ENCODE measurements at places on chromosomes 5 and 9.

DNA sequence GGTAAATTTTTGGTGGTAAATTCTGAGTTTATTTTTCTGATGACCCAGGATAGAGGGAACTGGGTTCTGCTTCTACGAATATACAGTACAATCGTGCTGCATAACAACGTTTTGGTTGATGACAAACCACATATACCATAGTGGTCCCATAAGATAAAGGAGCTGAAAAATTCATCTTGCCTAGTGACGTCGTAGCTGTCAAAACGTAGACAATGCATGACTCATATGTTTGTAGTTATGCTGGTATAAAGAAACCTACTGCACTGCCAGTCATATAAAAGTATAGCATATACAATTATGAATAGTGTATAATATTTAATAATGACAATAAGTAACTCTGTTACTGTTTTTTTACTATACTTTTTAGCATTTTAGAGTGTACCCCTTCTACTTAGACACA is 244.0 kb downstream of the GAS1 start:
- no peak for DNase-seq

DNA sequence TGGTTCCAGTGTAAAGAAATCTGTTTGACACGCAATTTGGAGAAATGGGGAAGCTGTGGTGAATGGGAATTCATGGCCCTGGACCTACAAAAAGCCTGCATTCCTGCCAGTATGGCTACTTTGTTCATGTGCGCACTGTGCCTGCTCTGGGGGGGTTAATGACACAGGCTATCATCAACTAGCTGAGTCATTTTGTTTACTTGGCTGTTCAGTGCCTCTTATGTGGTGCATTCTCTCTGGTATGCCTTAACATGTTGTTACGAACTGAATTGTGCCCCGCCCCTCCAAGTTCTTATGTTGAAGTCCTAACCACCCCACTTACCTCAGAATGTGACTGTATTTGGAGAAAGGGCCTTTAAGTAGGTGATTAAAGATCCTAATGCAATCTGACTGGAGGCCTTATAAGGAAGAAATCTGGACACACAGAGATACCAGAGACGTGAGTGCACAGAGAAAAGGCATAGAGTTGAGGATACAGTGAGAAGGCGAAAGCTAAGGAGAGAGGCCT is 20.4 kb upstream of the UBAP1 start:
- DNase-seq, result no peak

DNA sequence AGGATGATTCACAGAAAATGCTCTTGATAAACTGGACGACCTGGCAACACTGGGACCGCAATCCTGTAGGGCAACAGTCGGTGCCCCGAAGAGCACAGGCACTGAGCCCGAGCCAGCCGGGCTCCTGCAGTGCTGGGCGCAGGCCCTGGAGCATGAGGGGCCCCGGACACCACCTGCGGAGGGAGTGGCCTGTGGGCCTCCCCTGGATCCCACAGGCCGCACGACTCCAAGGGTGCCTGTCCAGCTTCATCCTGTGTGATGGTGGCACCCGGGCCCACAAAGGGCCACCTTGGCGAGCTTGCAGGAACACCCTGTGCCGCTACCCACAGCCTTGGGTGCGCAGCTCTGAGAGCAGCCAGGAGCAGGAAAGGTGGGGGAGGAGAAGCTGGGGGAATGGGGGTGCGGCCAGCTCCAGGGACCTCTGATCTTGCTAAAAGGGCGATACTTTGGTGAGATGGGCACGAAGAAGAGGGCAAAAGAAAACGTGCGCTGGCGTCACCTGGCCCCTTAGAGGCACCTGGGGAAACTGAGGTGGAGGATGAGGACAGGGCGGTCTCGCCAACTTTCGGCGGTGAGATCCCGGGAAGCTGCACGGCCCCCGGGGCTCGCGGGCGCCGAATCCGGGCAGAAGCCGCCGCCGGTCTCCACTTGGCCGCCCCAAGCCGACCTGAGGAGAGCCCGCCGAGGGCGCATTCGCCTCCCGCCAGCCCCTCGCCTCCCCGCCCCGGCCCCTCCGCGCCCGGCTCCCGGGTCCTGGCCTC is 722 bp downstream of the TBC1D9B start:
- no peak for DNase-seq

DNA sequence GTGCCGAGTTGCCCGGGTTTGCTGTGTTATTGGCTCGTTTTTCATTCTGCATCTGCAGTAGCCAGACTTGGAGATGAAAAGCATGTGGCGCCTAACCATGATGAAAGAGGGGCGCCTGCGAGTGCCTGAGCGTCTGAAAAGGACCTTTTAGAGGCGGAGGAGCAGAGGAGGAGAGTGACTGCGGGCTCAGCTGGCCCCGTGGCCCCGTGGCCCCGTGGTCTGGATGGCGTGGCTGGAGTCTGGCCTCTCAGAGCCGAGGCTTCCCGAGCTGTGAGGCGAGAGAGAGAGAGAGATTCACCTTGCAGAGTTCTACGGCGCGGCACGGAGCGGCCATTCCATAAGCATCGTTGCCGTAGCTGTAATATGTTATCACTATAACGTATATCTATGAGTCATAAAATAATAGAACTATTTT is 55.3 kb upstream of the RNU6ATAC start:
- DNase-seq, result no peak

DNA sequence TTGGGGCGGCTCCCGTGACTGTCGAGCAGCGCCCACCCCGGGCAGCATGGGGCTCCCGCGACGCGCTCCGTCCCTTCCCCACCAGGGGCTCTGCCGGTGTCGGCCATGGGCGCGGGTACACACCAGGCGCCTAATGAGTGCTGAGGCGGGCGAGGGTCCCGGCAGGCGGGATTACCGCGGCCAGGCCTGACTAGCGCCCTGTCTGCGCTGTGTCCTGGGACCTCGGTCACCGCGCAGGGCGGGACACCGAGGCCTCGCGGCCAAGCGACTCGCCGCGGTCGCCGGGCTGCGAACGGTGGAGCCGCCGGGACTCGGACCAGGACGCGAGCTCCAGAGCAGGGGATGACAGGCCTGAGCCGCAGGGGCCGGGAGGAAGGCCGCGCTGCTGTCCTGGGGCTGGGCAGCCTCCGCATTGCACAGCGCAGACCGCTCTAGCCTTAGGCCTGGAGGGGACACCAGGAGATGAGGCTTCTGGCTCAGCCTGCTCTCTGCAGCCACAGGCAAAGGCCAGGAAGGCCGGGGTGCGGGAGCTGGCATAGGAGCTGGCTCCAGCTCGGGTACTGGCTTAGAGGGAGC is 14.1 kb downstream of the LCN10 start:
- DNase-seq, result no peak

GRCh38 chr5:175464074-175464941 is 14.1 kb upstream of the SFXN1 start:
- DNase-seq, result peak; percentile 57

DNA sequence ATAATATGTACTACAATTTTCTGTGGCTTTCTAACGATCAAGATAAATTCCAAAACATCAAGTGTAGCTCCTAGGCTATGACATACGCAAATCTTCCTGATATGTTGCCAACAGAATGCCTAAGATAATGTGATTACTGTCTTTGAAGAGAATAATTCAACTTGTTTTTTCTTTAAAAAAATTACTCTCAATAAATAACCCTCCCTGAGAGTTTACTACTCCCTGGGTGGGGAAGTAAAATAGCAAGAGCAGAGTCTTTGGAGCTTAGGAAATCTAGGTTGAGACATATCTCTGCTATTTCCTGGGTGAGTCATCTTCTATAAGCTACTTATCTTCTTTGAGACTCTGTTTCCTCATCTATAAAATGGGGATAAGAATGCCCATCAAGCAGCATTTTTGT is 201.2 kb downstream of the ACTL7B start:
- DNase-seq, result no peak

GRCh38 chr9:117682955-117683710 is 21.1 kb upstream of the TLR4 start:
- no peak for DNase-seq

DNA sequence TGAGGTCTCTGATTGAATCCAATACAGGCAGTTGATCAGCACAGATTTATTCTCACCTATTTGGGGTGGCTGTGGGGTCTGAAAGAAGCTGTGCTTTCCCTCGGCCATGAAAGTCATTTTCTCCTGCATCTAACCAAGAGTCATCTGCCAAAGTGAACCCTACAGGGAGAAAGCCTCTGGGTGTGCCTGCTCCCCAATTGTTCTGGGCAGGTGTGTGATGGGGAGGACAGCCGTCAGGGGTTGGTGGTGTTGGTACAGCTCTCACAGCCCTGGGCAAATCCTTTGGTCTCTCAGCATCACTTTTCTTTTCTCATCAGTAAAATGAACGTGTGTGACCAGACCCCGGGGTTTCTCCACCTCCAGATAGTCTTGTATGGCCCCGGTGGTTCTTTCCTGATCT is 2.5 kb downstream of the PHF2 start:
- no peak for DNase-seq

GRCh38 chr5:39569857-39570256 is 145.1 kb upstream of the DAB2 start:
- DNase-seq, result no peak

DNA sequence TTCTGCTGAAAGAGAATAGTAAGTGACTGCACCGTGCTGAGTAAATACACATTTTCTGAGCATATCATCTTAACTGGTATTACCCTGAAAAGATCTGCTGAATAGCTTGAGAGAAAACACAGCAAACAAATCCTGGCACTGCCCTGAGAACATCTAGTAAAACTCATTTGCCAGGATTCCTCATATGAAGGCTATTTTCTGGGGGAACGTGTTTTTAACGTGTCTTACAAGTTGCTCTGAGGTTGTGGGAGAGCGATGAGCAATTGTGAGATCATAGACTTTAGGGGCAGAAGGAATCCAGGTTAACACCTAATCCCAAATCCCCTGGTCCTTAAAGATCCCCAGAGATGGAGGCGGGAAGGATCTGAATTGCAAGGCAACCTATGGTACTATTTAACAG is 331.9 kb upstream of the RFX3 start:
- DNase-seq, result no peak

DNA sequence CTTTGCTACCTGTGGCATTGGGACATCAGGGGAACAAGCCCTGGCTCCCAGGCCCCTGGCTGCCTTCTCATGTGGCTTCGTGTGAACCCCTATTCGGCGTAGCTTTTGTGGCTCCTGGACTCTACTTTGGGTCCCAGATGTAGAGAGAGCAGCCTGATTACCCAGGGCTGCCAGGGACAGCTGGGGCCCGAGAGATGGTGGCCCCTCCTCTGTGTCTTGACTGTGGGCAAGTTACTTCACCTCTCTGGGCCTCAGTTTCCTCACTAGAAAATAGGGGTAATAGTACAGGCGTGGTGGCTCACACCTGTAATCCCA is 2.0 kb downstream of the PKN3 start:
- DNase-seq, result no peak

- DNase-seq, result no peak
Measured at GRCh38 chr5:139232147-139232724, 34.1 kb upstream of the SIL1 start.

GRCh38 chr5:2797981-2798380 is 46.5 kb upstream of the IRX2 start:
- no peak for DNase-seq

DNA sequence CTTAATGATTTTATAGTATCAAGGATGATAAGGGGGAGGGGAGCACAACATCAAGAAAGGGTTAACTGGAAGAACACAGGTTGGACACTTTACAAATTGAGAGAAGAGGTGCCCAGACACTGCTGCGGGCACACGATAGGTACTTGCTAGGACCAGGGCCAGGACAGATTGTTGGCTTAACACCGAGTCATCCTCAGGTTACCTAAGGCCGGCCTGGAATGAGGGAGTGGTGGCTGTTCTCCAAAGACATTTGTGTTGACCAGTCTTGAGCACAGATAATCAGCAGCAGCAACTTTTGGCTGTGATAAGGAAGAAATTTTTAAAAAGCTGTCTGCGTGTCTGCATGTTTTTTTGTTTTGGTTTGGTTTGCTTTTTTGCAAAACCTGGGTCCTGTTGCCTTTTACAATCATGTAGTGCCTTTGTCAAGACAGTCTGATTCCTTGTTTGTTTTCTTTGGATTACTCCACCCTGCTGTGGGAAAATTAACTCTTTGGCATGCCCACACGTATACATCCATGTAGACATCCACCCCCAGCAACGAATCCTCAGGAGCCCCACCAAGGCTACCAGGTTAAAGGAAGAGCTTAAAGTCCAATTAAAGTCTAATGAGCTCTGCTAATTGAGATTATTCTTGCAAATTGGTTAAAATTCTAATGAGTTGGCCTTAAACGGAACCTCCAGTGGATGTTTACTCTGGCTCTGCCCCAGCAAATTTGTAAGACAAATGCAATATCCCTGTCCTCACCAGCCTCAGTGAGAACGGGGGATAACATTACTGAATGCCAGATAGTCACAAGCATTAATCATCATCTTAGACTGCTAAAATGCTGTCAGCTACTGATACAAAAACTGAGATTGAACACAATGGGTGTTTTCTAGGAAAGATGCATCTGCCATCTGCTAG is 382.3 kb downstream of the ACTL7B start:
- no peak for DNase-seq

GRCh38 chr9:85676790-85677189 is 65.0 kb downstream of the AGTPBP1 start:
- DNase-seq, result no peak

DNA sequence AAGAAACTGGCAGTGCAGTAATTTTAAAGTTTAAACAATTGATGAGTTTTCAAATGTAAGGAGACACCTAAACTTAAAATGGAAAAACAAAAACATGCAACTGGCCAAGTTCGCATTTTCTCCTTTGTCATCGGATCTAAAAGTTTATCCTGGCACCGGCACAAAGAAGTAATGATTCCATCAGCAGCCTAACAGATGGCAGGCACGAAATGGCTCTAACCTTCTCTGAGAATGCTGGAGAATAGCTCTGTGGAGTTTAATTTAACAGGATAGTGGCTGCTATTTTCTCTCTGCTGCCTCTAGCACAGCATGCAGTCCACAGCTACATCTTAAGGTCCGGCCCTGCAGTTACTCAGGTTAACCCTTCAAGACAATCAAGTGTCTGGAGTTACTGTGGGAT is 82.2 kb downstream of the PRELID2 start:
- DNase-seq, result no peak

DNA sequence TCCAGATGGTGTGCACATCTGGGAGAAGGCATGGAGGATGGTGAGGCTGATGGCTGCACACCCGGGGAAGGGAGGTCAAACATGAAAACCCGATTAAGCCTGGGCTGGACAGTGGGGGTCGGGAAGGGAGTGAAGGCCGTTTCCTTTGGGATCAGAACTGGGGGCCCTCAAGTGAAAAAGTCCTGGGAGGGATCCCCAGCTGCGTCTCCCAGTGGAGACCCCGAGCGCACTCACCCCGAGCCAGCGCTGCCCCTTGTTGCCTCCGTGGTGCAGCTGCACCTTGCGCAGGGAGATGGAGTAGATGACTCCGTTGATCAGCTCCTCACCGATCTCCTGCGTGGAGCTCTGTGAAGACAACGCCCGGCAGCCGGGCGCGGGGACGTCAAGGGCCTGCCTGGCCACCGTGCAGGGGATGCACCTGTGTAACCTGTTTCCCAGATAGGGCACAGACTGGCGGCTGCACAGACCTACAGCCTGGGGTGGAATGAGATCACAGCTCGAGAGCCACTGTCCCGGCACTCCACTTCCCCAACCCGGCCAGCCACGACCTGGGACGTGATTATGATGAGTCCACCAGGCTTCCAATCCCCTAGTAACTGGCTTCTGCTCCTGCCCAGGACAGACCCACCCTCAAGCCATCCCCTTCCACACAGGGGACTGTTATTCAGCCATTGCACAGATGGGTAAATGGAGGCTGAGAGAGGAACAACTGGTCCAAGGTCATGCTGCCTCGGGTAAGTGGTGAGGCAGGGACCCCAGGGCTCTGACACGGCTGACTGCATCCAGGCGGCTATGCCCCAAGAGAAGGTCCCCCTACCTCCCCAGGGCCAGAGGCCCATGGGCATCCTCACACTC is 9.0 kb downstream of the RALGDS start:
- no peak for DNase-seq

Data from CD4-positive, alpha-beta T cell (primary cell).